Left renal cortex interstitium (tissue), 4 donors: ENCODE measurements at places on chromosomes 16 and 17.

DNA sequence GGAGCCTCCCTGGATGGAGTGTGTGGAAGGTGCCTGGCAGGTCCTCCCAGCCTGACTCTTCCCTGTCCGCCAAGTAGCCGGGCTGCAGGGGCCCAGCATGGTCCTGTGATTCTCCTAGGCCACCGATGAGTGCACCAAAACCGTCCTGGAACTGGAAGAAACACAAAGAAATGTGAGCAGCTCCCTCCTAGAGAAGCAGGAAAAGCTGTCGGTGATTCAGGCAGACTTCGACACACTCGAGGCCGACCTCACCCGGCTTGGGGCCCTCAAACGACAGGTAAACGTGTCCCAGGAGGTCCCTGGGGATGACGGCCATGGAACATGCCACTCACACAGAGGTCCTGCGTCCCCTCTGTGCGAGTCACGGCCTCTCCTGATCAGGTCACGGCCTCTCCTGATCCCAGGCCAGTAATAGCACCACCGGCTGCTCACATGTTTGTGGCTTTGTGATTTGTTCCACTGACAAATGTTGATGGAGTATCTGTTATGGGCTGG, 4.2 kb upstream of the GAA start:
- DNase-seq = no peak

- DNase-seq = no peak
These were observed 204.6 kb downstream of the STX8 start for GRCh38 chr17:9371019-9371418.

DNA sequence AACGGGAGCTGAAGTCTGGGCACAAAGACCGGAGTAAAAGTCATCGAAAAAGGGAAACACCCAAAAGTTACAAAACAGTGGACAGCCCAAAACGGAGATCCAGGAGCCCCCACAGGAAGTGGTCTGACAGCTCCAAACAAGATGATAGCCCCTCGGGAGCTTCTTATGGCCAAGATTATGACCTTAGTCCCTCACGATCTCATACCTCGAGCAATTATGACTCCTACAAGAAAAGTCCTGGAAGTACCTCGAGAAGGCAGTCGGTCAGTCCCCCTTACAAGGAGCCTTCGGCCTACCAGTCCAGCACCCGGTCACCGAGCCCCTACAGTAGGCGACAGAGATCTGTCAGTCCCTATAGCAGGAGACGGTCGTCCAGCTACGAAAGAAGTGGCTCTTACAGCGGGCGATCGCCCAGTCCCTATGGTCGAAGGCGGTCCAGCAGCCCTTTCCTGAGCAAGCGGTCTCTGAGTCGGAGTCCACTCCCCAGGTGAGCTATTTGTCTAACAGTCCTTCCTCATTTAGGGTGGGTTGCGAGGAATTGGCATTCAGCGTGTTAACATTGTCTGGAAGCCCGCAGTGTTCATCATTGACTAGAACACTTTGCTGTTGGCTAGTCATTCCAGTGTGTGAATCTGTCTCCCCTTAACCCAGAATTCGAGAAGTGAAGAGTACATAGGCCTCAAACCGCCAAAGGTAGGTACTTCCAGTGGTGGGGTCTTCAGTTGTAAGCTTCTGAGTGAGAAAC, 1.5 kb downstream of the CDK12 start:
- DNase-seq = no peak

DNA sequence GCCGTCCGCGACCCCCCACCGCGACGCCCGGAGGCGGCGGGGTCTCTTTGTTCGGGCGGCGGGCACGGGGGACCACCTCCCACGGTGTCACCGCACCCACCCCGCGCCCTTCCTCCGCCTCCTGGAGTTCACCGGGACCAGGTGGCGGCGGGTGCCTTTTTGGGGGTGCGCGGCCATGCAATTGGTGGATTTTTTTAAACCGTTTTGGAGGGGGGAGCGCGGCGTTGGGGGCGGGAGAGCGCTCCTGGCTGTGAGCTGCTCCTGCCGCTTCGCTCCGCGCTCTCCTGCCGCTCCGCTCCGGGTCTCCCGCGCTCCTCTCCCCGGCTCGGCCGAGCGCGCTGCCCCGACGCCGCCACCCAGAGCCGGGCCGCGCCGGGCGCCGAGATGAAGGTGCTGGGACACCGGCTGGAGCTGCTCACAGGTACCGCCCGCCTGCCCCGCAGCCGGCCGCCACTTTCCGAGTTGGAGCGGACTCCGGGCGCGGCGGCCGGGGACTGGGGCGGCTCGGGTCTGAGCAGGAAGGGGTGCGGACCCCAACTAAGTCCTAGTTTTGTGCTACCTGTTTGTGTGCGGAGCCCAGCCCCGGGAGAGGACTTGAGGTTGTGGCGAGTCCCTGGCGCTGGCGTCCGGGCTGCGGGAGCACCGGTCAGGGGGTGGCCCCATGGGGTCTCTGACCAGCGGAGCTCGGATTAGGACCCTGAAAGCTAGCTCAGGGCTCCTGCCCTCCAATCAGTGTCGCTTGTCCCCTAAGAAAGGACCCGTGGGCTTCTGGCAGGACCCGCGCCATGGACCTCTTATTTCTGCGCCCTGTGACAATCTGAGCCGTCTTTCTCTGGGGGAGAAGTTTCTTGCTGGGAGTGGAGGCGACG, 35.7 kb upstream of the NDRG4 start:
- DNase-seq = no peak

DNA sequence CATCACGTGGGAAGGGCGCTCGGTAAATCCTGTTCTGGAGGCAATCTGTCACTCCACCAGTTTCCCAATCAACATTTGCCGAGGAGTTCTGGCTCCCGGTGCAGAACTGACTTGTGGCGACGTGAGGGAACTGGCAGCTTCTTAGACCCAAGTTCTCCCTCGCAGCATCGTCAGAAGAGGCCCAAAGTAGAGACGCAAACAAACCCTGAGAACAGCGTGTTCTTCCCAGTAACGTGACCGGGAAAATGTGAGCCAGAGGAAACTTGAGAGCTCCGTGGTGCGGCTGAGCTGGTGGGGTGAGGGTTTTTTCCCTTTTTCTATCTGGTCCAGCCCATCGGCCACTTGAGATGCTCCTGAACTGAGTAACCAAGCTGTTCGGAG, 158.9 kb upstream of the CACNG5 start:
- DNase-seq = no peak
